ENCODE measurements at places on chromosomes 5 and 9.

GRCh38 chr5:66680804-66681203 lies 84.6 kb downstream of the MAST4 start:
- no peak for DNase-seq

DNA sequence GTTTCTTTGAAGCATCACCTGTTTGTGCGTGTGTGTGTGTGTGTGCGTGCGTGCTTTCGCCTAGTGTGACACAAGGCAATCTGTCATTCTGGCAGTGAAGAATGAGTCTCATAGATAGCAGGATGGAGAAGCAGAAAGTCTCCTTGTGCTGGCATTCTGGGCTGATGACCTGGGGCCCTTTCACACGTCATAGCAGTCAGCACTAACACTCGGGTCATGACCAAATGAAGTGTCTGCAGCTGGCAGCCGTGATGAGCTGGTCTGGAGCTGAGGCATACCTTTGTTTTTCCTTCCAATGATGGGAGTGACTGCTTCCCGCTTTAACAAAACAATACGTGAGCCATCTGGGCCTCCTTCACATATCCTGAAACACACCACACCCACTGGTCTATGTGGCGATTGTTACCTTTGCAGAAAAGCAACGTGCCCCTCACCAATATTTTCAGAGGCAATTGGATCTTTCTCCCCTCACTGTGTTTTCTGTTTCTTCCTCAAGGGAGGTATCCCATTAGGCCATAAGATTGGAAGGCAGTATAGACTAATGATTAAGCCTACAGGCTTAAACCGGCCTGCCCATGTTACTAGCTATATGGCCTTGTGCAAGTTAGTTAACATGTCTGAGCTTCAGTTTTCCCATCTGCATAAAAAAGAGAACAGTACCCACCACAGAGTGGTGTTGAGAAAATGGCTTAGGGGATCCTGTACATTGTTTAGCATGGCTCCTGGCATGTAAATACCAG lies 88.8 kb downstream of the SREK1 start:
- no peak for DNase-seq

- DNase-seq, result no peak
Measured at GRCh38 chr9:128113526-128114325, 13.8 kb downstream of the PTGES2 start.

DNA sequence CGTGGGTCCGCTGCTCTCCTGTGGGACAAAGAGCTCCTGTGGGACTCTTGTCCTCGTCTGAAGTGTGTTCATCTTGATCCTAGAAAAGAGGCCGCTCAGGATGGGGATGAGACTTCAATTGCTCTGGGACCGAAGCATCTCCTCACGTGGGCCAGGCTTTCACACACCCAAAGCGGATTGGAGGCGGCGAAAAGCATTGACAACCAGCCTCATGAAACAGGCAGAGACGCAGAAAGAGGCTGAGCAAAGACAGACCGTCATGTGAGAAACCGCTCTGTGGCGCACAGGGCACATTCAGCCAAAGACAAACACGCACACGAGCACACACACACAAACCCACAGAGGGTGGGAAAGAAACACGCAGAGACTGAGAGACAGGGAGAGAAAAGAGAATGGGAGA lies 479.5 kb downstream of the SPATA31A7 start:
- no peak for DNase-seq

GRCh38 chr5:170747357-170747756 lies 36.2 kb upstream of the GABRP start:
- DNase-seq, result no peak

DNA sequence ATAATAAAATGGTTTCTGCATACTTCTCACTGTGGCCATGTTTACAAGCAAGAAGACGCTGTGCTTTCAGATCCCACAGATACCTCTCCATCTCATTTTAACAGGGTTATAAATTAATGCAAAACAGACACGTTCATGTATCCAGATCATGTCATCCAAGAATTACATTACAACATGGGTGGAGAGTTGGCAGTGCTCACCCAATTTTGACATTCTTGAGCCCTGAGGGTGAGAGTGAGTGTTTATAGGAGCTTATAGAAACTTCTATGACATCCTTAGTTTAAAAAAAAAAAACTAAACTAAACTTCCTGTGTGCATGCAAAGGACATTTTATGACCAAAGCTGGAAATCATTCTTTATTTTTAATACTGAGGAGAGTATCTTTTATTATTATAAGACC lies 9.1 kb downstream of the PRKACG start:
- DNase-seq, result no peak

GRCh38 chr5:17860660-17861315 lies 226.5 kb downstream of the TAF11L14 start:
- DNase-seq, result no peak

DNA sequence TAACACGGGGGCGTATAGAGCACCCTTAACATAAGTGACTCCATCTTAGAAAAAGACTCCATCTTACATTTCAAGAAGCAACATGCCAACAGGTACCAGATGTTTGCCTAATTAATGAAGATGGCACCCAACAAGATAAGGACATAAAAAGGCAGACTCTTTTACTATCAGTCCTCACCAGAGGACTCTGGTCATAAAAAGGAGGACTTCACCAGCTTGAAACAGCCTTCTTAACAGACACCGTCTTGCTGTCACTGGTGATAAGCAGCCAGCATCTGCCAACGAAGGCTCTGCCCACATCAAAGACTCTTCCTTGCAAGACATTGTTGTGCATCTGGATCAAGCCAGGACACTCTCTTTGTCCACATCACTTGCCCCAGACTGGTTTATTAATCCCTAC lies 80.3 kb downstream of the S1PR3 start:
- DNase-seq, result no peak

GRCh38 chr9:123438321-123438720 lies 82.3 kb downstream of the CRB2 start:
- peak; percentile 43 for DNase-seq

DNA sequence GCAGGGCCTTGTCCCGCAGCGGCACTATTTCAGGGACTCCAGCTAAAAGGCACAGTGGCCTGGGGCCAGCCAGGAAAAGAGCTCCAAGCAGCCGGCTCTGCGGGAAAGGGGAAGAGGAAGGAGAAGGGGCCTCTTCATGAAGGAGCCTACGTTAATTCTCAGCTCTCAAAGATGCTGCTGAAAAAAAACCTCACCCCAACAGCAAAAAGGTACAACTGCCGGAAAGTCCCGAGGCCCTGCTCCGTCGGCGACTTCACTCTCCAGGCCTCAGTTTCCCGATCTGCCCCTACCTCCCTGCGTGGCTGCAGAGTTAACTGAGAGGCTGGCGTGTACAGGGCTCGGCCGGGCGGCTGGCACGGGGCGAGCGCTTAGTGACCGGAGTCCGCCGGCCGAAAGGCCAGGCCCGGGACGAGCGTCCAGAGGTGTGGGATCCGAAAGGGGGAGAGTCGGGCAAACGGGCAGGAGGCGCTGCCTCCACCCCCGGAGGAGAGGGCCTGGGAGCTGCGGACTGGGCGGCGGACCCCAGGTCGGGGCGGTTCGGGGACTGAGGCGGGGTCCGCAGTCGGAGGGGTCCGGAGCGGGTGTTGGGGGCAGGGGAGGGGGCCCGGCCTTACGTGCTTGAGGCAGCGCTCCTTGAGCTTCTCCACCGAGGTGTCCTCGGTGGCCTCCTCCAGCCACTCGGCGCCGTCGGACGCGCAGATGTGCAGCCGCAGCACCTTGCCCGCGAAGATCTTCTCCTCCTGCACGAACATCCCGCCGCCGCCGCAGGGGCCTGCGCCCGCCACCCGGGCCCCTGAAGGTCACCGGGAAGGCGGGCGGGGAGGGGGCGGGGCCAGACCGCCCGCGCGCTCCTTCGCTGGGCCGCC lies 529 bp downstream of the UBAC1 start:
- no peak for DNase-seq

DNA sequence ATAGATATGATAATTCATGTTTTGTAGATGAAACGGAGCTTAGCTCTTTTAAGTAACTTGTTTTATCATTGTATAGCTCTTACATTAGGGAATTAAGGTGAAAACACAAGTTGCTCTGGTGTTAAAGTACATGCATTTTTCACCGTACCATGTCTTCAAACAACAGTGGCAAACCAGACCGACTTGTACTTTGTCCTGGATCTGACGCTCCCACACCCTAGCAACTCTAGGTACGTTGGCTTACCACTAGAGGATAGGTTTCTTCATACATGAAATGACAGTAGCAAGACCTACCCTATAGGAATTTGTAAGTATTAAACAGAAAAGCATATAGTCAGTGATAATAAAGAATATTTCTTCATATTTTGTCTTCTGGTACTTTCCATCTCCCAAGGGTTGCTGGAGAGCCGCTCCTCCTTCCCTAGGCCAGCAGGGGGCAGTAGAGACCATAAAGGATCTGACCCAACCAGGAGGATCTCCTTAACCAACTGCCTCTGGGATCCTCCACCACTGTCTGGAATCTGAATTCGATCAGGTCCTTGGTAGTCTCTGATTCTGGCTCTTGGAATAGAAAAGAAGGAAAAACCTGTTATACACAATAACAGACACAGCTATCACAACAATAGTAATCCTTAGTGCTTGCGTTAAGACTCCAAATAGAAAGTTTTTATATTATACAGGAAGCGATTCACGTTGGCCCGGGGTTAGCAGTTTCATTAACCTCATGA lies 136.7 kb downstream of the CAVIN4 start:
- peak; percentile 40 for DNase-seq

- DNase-seq, result peak; percentile 34
Measured at GRCh38 chr5:126656401-126657007, 55.8 kb downstream of the PHAX start.

DNA sequence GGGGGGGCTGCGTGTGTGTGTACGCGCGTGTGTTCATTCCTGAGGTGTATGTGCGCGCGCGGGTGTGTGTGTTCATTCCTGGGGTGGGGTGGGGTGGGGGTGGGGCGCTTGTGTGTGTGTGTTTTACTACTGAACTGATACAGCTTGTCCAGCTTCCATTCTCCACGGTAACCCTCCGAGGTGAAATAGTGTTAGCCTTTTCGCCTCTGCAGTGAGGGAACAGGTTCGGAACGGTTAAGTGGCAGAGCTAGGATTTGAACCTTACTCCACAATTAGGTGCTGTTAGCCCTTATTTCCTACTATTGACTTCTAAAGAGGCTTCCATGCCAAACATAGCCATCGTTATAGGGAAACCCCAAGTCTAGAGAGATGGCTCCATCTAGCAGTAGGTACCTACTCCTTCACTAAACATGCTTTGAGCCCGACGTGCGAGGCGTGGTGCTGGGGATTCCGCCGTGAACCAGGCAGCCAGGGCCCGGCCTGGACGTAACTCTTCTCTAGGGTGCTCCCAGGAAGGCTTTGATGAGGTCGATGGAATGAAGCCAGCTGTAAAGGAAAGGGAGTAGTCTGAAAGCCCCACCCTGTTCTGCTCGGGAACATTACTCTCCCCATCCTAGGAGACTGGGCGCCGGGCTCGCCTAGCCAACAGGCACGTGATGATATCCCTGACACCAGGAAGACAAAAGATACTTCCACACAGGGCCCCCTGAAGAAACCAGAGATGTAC lies 782 bp upstream of the SKP1 start:
- no peak for DNase-seq

- DNase-seq, result no peak
Measured at GRCh38 chr5:125969011-125969813, 454.0 kb upstream of the GRAMD2B start.

GRCh38 chr9:89440548-89440947 lies 57.4 kb downstream of the SEMA4D start:
- DNase-seq, result no peak

- DNase-seq, result no peak
Measured at GRCh38 chr5:57524348-57525060, 41.9 kb upstream of the ACTBL2 start.

GRCh38 chr9:70040376-70040903 lies 3.2 kb upstream of the MAMDC2 start:
- no peak for DNase-seq

- no peak for DNase-seq
Measured at GRCh38 chr5:40484495-40484894, 195.2 kb upstream of the PTGER4 start.

DNA sequence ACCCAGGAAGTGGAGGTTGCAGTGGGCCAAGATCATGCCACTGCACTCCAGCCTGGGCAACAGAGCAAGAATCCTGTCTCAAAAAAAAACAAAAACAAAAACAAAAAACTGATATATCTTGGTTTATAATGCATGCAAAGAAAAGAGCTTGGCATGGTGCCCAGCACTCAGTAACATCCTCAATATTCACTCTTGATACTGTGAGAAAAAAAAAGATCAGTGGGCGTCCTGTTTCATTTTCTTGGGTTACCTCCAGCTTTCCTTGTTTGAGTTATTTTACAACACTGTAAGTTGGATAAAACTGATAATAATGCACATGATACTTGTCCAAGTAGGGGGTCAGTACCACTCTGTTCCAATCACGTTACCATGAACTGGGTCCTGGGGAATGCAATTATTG lies 7.8 kb downstream of the PHYHD1 start:
- DNase-seq, result no peak

DNA sequence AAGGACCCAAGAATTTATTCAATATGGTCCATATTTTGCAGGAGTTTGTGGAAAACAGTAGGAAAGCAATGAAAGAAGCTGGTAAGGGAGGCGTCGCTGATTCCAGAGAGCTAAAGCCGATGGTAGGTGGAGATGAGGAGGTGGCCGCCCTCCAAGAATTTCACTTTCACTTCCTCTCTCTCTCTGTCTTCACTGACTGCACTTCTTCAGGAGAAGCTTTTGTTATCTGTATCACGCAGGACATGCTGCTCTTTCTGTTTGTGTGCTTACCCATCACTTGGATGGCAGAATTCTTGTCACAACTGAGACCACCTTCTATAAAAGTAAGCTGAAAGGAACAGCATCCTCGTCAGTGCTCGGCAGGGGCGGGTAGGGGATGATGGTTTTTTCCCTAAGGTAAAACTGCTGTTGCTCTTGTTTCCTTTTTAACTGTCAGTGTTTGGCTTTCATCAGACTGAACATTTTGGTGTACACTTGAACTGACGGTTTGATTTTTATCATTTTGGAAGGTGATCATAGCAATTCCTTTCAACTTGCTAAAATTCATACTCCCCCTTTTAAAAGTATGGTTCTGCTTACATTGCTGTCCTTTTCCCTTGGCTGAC lies 62.4 kb upstream of the FSD1L start:
- DNase-seq, result no peak

DNA sequence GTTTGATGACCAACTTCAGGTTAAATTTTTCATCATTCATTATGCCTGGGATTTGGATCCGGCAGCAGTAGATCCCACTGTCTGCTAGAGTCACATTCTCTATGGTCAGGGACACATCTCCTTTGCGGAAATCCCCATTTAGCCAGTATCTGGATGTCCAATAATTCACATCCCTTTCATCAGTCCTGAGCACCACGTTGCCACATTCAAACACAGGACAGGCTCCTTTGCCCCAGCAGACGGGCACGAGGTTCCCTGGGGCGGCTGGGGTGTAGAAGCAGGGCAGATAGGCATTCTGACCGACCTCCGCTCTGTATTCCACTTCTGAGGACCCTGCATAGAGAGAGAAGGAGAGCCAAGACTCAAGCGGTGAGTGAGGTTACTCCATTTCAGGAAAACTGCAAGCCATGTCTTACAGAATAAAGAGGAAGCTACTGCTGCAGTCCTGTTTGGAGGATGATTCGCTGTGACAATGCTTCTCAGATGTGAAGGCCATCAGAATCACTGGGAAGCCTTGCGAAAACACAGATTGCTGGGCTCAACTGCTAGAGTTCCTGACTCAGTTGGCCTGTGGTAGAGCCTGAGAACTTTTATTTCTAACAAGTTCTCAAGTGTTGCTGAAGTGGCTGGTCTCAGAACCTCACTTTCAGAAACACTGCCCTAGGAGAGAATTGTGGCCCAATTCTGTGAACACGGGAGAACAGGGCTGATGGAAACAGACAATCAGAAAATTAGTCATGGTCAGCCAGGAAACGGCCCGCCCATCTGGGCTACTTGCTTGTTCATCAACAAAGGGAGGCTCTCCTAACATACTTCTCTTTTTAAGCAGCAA lies 2.0 kb downstream of the HAVCR2 start:
- DNase-seq, result no peak

Data from HAP-1 (cell line).